Suprapubic skin (tissue), 4 donors: ENCODE measurements at places on chromosomes 6 and 20.

GRCh38 chr20:50624351-50625016 lies 66.9 kb downstream of the RIPOR3 start:
- no peak for DNase-seq

DNA sequence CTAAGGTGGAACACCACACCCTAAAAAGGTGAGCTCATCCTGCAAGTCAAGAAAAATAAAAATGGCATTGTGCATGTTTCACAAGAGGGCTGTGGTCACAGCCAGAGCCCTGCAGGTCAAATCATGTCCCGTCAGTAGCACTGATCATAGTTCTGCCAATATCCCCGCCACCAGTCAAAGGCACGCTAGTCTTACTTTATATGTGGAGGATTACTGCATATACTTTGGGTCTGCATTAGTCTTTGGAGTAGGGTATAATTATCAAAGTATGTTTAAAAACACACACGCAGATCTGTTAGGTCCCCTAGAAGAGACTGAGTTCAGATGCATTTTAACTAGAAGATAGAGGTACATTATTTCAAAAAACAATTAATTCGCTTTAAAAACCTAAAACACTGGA lies 1.8 kb downstream of the PERP start:
- no peak for DNase-seq

DNA sequence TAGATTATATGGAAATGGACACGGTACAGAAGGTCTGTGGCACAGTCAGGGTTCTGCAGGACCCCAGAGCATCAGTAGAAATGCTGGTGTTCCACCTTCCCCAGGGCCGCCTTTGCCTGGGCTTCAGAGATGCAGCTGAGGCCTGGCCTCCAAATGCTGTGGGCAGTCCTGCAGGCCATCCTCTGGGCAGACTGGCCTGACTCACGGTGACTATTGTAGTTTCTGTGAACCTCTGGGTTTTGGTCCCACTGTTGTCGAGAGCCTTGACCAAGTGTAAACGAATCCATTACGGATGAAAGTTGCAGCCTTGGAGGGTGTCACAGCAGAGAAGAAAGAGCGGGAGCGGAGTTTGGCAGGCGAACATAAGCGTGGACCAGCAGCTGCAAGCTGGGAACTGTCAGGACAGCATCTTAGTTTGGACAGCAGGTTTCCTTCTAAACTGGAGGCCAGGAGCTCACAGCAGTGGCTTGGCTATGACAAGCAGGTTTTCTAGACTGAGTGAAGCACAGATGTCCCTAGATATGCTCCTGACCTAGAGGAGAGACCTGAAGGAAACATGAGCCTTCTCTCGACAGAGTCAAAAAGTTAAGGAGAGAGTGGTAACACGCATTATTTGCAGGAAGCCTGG lies 46.2 kb upstream of the BCLAF1 start:
- DNase-seq: no peak

GRCh38 chr6:36068012-36068392 lies 40.4 kb downstream of the MAPK14 start:
- DNase-seq: no peak

- no peak for DNase-seq
Measured at GRCh38 chr6:160487116-160487515, 138.9 kb downstream of the SLC22A3 start.

- no peak for DNase-seq
Measured at GRCh38 chr6:21163110-21163837, 430.3 kb upstream of the SOX4 start.

- no peak for DNase-seq
Measured at GRCh38 chr6:97909380-97909779, 626.4 kb upstream of the MMS22L start.

DNA sequence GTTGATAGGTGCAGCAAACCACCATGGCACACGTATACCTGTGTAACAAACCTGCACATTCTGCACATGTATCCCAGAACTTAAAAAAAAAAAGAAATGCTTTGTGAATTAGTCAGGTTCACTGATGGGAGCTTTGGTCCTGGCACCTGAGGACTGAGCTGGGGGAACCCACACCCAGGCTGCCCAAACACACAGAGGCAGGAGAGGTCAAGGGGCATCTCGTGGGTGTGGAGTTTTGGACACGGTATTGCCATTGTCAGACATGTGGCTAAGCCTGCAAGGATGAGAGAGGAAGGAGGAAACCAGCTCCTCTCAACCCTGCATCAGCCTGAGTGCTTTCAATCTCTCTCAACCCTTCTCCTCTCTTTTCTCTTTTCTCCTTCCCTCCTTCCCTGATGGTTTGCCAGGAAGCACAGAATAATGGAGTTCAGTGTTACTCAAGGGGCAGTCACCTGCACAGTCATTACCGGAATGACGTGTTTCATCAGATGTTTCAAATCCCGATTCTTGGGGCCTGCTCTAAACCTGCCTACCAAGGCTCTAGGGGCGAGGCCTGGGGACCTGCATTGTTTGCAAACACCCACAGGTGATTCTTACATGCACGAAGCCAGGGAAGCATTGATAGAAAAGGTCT lies 89.9 kb upstream of the NEDD9 start:
- DNase-seq: no peak

DNA sequence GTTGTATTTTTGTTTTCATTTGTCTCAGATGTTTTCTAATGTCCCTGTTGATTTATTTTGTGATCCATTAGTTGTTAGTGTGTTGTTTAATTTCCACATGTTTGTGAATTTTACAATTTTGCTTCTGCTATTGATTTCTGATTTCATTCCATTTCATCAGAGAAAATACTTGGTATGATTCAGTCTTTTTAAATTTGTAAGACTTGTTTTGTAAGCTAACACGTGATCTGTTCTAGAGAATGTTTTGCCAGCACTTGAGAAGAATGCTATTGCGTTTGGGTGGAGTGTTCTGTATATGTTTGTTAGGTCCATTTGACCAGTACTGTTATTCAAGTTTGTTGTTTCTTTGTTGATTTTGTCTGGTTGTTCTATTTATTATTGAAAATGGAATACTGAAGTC lies 53.9 kb downstream of the KIZ start:
- no peak for DNase-seq

DNA sequence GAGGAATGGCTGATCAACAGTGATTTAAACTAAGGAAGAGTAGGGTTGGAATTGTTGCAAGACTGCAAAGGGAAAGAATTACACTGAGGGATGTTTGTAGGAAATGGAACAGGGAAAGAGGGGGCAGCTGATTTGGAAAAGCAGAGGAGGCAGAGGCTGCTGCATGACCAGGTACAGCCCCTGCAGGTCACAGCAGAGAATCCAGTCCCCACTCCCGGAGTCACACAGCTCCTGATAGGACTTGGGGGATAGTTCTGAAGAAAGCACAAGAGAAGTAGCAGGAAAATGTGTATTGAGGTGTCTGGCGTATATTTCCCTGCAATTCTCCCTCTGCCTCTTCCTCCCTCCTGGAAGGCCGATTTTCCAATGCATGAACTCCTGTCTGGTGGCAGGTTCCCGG lies 92.5 kb upstream of the PDE10A start:
- no peak for DNase-seq

DNA sequence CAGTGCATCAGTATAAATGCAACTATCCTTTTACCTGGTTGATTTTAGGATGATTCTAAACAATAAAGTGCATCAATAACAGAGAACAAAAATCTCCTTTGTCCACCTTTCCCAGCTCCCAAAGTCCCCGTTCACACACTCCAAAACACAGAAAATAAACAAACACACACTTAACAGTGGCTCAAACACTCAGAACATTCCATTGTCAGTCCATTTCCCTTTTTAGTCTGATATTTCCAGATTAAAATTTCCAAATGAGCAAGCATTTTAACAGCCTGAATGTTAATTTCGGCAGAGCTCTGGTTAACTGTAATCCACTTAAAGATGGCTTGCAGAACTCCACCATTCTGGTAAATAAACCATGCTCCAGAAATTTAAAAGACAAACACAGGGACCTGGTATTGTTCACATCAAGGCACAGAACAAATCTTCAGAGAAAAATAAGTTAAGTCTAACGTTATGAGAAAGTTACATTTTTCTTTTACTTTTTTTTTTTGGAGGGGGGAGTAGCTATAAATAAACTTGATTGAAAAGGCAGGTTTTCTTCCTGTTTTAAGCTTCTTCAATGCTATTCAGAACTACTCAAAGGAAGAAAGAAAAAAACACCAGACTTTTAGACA lies 100.8 kb downstream of the DST start:
- no peak for DNase-seq

DNA sequence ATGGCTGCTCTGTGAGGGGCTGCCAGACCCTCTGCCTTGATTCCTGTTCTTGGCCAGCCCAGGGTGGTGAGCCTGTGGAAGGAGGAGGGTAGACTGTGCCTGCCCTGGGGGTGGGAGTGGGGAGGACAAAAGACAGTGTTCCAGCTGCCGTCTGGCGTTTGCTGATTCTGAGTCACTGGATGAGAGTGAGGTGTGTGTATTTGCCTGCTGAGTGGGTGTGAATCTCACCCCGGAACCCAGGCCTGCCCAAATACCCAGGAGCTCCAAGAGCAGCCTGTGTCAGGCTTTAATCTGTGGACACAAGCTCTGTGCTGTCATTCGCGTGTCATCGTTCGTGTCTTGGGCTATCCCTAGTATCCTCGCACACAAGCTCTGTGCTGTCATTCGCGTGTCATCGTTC lies 2.6 kb upstream of the LKAAEAR1 start:
- DNase-seq: no peak

- peak; percentile 83 for DNase-seq
Measured at GRCh38 chr6:143536866-143537691, 25.6 kb upstream of the FUCA2 start.

GRCh38 chr20:46785958-46786357 lies 76.5 kb downstream of the SLC2A10 start:
- DNase-seq: no peak

- DNase-seq: no peak
Measured at GRCh38 chr6:107590378-107590777, 100.5 kb downstream of the SOBP start.

DNA sequence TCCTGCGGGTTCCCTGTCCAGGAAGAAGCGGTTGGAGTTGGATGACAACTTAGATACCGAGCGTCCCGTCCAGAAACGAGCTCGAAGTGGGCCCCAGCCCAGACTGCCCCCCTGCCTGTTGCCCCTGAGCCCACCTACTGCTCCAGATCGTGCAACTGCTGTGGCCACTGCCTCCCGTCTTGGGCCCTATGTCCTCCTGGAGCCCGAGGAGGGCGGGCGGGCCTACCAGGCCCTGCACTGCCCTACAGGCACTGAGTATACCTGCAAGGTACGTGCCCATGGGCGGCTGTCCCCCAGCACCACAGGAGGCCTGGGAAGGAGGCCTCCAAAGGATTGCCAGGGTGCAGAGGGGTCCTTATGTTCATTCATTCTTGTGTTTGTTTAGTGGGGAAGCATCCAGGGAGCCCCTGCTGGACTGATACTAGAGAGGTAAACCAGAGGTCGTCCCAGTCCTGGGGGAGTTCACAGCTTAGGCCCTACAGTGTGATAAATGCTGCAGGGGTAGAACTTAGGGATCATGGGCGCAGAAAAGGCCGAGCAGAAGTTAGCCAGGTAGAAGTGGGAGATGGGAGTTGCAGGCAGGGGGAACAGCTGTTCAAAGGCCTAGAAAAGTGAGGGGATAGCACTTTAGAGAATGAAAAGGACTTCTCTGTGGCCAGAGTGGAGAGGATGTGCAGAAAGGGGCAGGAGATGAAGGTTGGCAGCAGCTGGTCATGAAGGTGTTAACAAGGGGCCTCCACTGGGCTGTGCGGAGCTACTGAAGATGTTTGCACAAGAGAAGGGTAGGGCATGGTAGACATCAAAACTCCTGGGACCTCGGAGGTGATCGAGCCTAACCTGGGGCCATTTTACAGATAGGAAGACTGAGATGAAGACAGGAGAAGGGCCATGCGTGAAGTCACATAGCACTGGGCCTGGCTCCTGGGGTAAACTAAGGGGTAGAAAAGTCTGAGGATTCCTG lies 7.8 kb downstream of the TRIB3 start:
- DNase-seq: no peak

- DNase-seq: no peak
Measured at GRCh38 chr20:4555188-4555890, 166.4 kb upstream of the PRND start.

- DNase-seq: no peak
Measured at GRCh38 chr6:169142538-169142844, 111.2 kb downstream of the THBS2 start.

- DNase-seq: no peak
Measured at GRCh38 chr6:24614648-24615047, 31.3 kb downstream of the KIAA0319 start.

- DNase-seq: no peak
Measured at GRCh38 chr6:22653980-22654610, 84.7 kb downstream of the HDGFL1 start.

GRCh38 chr6:22412994-22413393 lies 116.2 kb upstream of the PRL start:
- DNase-seq: no peak

GRCh38 chr20:1469925-1470571 lies 3.4 kb upstream of the NSFL1C start:
- no peak for DNase-seq

GRCh38 chr6:145138469-145139139 lies 596.7 kb downstream of the EPM2A start:
- no peak for DNase-seq

- DNase-seq: no peak
Measured at GRCh38 chr20:8489094-8489883, 357.2 kb downstream of the PLCB1 start.

DNA sequence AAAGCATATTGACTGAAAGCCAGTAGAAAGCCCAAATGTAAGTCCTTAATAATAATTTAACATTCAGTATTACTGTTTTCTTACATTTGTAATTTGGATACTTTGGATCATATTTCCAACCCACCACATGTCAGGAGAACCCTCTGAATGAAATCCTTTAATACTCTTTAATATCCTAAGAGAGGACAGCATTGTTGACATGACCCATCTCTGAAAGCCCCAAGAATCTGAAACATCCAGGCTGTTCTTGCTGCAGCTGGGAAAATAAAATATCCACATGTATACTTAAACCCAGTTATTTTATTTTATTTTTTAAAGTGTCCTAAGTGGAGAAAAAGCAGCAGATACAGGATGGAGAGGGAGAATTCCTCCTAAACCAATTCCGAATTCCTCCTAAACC lies 130.8 kb upstream of the RIPOR2 start:
- no peak for DNase-seq

- no peak for DNase-seq
Measured at GRCh38 chr6:167799033-167799821, 27.5 kb upstream of the AFDN start.

- peak; percentile 48 for DNase-seq
Measured at GRCh38 chr6:36610956-36611336, 16.8 kb downstream of the SRSF3 start.

- no peak for DNase-seq
Measured at GRCh38 chr6:46217671-46218131, 46.9 kb upstream of the ENPP5 start.

- DNase-seq: no peak
Measured at GRCh38 chr6:14009431-14009830, 84.7 kb downstream of the RNF182 start.
